ENCODE measurements at places on chromosomes 2 and 18.

GRCh38 chr2:83280391-83280790 lies 1178.7 kb downstream of the SUCLG1 start:
- DNase-seq, result no peak

GRCh38 chr2:16537347-16537746 lies 128.3 kb downstream of the CYRIA start:
- DNase-seq, result no peak

- no peak for DNase-seq
Observed at GRCh38 chr2:220509096-220509757, 881.8 kb downstream of the SLC4A3 start.

DNA sequence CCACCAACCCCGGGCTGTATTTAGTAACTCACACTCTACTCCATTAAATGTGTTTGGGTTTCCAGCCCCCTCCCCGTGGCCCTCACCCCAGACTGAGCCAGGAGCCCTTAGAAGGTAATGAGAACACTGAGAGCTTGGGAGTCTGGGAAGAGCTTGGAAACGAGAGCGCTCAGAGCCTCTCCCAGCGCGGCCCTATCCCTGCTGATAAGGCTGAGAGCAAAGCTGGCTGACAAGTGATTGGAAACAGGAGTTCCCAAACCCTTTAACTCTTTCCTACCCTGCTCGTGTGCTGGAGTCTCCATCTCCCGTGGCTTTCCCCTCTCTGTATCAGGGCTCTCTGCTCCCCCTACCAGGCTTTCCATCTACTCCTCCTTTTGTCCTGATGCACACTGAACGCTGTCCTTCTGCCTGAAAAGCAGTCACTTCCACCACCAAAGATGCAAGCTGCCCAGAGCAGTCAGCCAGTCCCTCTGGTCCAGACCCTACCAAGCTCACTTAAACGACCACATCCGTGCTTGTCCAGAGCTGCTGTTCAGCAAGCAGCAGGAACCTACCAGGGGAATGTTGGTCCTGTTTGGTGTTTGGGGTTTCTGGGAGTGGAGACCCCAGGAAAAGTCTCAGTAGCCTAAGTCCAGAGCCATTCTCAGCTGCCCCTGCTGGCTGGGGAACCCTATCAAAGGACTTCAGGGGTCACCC lies 100.0 kb upstream of the PKDCC start:
- no peak for DNase-seq

DNA sequence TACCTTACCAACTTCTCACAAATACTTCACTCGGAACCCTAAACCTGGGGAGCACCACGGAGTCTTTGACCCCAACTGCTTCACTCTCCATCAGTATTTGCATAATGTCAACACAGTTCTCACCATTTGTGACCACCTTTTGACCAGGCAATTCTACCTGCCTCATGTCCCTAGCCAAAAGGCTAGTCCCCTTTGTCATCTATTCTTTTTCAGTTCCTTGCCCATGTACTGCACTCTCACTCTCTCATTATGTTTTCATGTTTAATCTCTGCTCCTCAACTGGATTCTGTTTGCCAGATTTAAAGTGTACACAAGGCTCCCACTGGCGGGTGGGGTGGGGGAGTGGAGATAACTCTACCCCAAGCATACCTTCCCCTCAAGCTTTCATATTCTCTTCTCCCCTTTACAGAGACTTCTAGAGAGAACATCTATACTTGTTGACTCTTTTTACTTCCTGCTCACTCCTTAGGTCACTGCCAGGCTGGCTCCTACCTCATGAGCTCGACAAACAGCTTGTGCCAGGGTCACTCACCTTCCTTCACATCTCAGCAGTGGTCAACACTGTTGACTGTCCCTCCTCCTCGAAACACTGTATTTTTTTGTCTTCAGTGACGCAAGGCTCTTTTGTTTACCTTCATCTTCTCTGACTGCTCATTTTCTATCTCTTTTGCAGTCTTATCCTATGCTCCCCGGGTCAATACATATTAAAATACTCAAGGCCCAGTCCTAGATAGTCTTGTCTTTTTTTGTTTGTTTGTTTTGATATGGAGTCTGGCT lies 88.7 kb upstream of the MAP4K3 start:
- DNase-seq, result peak; percentile 19

DNA sequence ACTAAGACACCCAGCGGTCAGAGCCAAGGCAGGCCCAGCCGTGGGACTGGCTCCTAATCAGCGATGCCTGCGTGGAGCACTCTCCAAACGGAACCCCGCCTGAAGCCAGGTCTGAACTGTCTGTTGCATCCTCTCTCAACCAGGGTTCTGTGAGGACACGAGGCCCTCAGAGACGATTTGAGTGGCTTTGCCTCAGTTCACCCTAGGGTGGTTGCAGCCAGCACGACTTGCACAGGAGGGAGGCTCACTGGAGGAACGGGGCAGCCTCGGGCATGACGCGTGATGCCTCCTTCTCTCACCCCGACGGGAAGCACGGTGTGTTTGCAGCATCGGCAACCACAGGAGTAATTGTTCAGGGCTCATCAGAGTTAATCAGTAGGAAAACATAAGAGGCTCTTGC lies 336.4 kb downstream of the EIPR1 start:
- DNase-seq, result no peak

DNA sequence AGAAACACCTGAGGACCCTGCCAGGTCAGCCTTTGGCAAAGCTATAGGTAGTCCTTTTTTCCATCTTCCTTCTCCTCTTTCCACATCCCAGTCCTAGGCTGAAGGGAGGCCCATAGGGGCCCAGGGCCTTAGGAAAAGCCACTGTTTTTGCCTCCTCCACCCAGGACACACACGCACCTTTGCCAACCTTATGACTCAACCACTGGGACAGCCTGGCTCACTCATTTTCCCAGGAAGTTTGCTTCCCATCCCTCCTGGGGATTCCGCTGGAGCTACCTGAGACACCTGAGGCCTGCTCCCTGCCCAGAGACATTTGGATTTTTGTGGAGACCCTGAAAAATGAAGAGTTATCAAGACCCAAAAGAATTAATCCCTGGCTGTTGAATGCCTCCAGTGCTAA lies 273.4 kb upstream of the SIX2 start:
- no peak for DNase-seq

- DNase-seq, result peak; percentile 53
Observed at GRCh38 chr18:9612977-9613376, 1.4 kb downstream of the PPP4R1 start.

DNA sequence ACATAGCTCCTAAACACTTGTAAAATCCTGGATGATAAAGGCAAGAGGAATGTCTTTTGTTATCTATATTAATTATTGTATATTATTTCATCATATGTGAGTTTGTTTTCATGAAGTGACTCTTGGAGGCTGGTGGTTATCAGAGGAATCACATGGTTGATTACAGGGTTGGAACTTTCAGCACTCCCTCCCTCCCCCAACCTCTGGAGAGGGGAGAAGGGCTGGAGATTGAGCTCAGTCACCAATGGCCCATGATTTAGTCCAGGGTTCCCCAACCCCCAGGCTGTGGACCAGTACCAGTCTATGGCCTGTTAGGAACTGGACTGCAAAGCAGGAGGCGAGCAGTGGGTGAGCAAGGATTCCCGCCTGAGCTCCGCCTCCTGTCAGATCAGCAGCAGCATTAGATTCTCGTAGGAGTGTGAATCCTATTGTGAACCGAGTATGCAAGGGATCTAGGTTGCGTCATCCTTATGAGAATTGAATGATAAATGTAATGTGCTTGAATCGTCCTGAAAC lies 37.7 kb downstream of the FBXO48 start:
- DNase-seq, result no peak

DNA sequence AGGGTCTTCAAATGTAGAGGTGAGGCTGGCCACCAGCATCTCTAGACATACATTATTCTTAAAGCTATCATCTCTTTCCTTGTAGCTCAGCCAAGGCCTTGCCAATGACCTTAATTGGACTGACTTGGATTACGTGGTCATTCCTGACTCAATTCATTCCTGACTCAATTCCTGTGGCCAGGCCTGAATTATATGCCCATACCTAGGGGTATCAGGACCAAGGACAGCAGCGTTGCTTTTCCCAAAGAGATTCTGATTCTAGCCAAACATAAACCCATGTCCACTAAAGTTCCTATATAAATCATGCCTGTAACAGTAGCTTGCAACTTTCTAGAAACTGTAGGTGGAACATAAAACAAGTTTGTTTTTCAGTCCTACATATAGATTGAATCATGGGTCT lies 231.7 kb downstream of the ARL6IP6 start:
- DNase-seq, result peak; percentile 2

GRCh38 chr18:5969355-5969988 lies 74.2 kb upstream of the TMEM200C start:
- DNase-seq, result no peak

DNA sequence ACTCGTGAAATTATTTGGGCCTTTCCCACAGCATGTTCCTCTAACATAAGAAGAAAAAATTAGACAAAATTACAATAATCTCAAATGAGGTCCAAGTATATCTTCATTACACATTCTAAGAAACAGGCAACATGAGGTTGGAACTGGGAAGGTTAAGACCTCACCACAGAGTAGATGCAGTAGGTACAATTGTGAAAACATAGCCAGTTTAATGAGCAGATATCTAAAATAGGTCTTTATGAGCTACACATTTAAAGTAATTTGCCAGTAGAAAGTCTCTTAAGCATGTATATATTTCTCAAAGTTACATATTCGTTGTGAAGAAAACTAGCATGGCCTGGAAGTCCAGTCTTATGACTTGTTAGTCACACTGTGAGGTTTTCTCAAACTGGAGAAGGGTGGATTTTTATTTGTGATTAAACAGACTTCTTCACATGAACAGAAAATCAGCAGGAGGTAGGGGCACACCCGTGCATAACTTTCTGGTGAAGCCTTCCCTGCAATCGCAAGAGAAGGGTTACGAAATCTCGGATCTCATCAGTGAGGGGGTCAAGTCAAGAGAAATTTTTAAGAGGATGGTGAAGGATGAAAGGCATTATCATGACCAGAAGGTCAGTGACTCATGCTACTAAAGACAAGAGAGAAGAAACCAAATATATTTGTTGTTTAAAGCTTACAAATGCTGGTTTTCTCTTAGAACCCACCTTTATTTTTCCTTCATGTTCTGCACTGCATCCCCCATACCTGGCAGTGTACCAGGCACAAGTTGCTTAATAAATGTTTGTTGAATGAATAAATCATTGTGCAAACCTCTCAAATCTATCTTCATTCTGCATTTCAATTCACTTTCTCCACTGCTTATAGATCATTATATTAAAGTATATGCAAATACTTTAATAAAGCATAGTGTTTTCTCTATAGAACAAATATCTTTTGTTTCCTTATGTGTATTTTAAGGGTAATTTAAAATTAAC lies 5.1 kb upstream of the RAB27B start:
- DNase-seq, result no peak

DNA sequence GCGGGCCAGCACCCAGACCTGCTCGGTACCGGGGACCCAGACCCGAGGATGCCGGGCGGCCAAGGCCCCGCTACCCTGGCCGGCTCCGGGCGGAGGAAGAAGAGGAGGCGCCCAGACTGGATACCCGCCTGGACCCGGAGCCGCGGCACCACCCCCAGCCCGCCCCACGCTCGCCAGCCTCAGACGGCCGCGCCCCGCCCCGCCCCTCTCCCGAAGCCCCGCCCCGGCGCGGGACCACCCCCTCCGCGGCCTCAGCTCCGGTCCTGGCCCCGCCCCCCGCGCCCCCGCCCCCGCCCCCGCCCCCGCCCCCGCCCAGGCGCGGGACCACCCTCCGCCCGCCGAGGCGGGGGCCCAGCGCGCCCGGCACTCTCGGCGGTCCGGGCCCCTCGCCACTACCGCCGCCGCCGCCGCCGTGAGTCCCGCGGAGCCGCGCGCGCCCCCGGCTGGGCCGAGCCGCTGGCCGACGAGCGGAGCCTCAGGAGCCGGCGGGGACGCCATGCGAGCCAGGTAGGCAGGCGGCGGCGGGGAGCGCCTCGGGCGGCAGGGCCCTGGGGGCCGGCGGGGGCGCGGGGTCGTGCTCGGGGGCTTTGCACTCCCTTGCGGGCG lies at the start of gene SH3BP4:
Gene SH3BP4 (plus strand): TSS at position 354 of the 606 bp plus-strand sequence. CDS start 82,986 bp downstream, outside the sequence.
- no peak for DNase-seq

DNA sequence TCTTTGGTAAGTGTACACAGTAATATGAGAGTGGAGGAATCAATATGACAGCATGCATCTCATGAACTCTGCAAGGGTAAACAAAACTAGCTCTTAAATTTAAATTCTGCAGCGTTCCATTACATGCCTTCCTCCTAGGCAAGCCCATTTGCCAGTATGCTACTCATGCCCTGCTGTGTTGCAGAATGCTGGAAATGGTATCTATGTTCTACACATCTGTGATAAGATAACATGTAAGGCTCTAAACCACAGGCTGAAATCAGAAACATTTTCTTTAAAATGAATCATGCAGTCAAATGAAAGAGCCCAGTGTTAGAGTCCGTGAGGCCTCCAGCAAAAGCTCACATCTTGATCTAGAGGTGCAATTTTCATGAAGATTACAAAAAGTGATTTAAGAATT lies 112.8 kb upstream of the FN1 start:
- no peak for DNase-seq

DNA sequence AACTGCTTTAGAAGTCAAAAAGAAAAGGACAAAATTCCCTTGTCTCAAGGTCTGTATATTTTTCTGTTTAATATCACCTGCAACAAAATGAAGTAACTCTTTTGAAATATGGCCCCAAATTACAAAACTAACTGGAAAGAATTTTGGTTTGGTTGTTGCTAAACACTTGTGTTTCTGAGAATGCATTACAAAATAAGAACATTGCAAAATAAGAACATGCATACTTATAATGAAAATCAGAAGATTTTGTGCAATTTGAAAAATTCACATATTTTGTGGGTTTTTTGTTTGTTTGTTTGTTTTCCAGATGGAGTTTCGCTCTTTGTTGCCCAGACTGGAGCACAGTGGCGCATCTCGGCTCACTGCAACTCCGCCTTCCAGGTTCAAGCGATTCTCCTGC lies 21.8 kb downstream of the NDUFB3 start:
- no peak for DNase-seq

DNA sequence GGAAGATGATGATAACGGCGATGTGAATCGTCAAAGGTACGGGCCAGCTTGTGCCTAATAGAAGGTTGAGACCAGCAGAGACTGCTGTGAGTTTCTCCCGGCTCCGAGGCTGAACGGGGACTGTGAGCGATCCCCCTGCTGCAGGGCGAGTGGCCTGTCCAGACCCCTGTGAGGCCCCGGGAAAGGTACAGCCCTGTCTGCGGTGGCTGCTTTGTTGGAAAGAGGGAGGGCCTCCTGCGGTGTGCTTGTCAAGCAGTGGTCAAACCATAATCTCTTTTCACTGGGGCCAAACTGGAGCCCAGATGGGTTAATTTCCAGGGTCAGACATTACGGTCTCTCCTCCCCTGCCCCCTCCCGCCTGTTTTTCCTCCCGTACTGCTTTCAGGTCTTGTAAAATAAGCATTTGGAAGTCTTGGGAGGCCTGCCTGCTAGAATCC lies 3.0 kb downstream of the FZD7 start:
- no peak for DNase-seq

- DNase-seq, result peak; percentile 59
Observed at GRCh38 chr2:79887747-79888374, 375.0 kb downstream of the CTNNA2 start.

DNA sequence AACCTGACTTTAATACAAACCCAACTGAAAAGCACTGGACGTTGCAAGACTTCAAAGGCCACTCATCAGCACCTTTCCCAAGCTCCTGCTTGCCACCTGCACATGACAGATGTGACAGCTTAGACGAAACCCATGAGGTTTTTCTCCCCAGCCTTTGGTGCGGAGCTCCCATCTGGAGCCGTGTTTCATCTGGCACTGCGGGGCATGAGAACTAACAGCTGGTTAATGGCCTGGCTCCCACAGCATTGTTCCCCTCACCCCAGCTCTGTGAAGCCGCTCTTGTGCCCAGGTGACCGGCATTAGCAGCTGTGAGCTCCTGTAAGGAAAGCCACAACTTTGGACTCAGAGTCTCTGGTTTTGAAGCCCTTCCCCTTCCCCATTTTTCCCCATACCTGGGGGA lies 50.9 kb downstream of the GALR1 start:
- DNase-seq, result no peak

Data from GM12865 (cell line).